ENCODE measurements at places on chromosomes 1 and 21.

- no peak for DNase-seq
Measured at GRCh38 chr1:11413986-11414391, 65.0 kb upstream of the DISP3 start.

GRCh38 chr1:201336711-201337450, 40.6 kb downstream of the TNNT2 start:
- DNase-seq = no peak

- no peak for DNase-seq
Measured at GRCh38 chr1:119006406-119007279, 18.5 kb upstream of the TBX15 start.

- no peak for DNase-seq
Measured at GRCh38 chr1:111856411-111857185, 100.9 kb downstream of the DDX20 start.

GRCh38 chr1:198491028-198491427, 49.5 kb downstream of the ATP6V1G3 start:
- DNase-seq = no peak

DNA sequence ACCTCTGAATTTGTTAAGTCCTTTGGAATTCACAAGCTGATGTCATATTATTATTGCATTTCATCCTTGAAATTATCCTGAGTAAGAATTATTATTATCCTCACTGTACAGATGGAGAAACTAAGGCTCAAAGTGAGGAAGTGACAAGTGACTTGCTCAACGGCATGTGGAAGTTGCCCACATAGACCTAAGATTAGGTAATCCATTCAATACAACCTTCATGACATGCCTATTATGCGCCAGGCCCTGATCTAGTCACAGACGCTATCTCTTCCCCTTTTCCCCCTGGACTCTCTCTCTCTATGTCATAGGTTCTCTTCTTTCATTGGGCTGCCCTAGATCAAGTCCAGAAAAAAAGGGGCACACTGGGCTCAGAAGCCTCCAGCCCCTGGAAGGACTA, 84.9 kb upstream of the KCNK2 start:
- no peak for DNase-seq

Measured in AG09309 (cell line).